ENCODE measurements at places on chromosomes 5 and 9.

- DNase-seq: no peak
These were observed 19.5 kb downstream of the DCAF10 start for GRCh38 chr9:37820142-37820541.

- DNase-seq: no peak
These were observed 105.2 kb downstream of the RASEF start for GRCh38 chr9:82957529-82958379.

- DNase-seq: no peak
These were observed 107.8 kb upstream of the SLIT3 start for GRCh38 chr5:169408731-169409130.

DNA sequence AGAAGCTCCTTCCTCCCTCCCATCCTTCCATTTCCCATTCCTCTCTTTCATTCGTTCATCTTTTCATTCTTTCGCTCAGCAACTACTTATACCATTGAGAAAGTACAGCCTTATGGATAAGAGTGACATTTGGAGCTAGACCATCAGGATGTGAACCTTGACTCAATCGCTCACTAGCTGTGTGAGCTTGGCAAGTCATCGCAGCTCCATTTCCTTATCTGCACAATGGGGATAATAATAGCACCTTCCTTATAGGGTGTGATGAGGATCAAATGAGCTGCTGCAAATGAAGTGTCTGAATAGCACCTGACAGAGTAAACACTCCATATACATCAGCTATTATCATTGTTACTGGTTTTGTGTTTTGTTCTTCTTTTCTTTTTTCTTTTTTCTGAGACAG lies 28.1 kb upstream of the SYNPO start:
- DNase-seq: no peak

DNA sequence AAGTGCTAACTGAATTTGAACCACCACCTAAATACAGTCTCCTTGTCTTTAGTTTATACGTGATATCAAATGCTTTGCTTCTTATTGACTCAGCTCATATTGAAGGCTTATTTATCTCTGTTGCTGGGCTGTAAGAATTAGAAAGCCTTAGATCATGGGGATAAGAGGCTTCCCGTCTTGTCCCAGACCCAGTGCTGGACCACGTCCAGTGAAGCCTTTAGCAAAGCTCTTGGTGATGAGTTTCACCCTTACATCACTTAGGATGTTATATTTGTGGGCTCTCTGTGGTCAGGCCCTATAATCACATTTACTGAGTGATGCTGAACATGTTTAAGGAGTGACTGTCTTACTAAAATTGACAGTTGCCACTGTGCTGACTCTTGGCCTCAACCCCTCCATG lies 11.2 kb downstream of the FAM240B start:
- DNase-seq: peak; percentile 58

GRCh38 chr5:111367115-111367514 lies 142.9 kb downstream of the CAMK4 start:
- no peak for DNase-seq

DNA sequence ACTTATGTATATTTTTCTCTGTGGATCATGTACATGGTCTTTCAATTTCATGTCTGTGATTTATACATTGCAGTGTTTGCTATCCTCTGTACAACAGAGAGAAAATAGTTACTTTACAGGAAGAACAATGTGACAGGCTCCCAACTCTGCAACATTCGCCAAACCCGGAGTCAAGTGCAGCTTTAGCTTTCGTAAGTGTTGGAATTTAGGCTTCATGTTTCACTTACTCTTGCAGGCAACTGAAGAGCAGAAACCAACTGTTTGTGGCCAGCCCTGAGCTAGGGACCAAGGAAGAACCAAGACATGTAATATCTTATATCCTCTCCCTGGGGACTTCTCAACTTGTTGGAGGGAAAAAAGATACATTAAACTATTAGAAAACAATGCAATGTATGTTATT lies 147.9 kb downstream of the C5orf15 start:
- DNase-seq: no peak

GRCh38 chr9:107375651-107376369 lies 92.7 kb downstream of the RAD23B start:
- no peak for DNase-seq

- DNase-seq: no peak
These were observed 22.7 kb upstream of the UBLCP1 start for GRCh38 chr5:159240301-159240870.

DNA sequence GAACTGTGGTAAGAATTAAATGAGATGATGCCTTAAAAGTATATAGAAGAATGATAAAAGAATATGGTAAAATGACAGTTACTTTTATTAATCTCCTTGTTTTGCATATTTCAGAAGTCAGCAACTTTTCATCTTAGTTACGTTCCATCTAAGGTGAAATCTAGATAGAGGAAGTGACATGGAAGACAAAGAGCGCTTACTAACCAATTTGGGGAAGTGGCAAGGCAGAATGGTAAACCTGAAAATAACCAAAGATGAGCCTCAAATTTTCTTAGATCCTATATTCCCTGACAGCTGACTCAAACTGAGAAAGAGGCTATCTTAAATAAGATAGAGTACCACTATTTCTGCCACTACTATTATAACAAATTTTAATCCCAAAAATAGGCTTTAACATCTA lies 52.5 kb downstream of the FGF10 start:
- no peak for DNase-seq

DNA sequence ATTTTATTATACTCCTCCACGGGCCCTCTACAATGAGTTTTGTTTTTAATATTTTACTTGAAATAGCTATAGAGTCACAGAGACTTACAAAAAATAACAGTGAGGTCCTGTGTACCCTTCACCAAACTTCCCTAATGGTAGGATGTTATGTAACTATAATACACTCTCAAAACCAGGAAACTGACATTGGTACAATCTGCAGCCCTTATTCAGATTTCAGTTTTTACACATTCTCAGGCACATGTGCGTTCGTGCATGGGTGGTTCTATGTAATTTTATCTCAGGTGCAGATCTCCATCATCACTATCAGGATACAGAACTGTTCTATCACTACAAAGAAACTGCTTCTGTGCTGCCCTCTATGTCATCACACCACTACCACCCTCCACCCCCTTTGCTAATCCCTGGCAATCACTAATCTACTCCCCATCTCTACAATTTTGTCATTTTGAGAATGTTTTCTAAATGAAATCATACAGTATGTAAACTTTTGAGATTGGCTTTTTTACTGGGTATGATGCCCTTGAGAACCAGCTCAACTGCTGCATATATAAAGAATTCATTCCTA lies 16.4 kb downstream of the RAB14 start:
- no peak for DNase-seq

GRCh38 chr5:11594021-11594420 lies 310.2 kb downstream of the CTNND2 start:
- DNase-seq: no peak

DNA sequence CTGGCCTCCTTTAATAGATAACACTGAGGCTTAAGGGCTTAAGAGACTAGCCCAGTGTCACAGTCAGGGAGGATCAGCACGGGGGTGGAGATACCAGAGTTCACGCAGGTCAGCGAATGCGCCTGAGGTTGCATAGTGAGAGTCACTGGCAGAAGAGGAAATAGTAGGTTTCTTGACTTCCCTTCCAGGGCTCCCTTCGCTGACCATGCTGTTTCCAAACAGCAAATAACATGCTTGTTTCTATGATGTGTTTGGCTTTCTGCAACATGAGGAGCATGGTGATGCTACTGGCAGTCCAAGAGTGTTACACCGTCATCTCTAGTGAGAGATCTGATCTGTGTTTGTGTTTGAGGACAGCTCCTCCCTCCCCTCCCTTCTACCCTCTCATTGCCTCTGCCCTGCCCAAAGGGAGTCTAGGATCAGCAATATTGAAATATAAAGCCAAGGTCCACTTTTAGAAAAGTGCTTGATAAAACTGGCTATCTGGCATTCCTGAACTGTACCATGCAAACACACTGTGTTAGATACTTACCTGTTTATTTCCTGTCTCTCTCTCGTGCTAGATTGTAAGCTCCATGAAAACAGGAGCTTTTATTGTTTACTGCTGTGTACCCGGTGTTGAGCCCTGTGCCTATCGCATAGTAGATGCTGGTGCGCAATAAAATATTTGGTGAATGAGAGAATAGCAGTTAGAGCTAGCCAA lies 12.3 kb downstream of the TLE4 start:
- no peak for DNase-seq

DNA sequence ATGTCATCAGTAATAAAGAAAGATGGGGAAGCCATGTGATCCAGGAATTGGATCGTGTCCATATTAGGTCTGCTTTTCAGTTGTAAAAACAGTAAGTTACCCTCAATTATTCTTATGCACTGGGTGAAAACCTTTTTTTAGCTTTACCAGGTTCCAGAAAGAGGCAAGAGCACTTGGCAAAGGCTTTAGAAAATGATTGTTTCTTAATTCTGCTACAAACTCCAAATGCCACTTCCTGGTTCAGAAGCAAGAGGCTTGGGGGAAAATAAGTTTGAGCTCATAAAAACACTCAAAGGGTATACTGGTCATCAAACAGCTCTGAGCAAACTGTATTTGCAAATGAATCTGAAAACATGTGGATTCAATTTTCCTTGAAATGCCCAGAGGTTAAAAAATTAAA lies 615.6 kb downstream of the EBF1 start:
- no peak for DNase-seq

DNA sequence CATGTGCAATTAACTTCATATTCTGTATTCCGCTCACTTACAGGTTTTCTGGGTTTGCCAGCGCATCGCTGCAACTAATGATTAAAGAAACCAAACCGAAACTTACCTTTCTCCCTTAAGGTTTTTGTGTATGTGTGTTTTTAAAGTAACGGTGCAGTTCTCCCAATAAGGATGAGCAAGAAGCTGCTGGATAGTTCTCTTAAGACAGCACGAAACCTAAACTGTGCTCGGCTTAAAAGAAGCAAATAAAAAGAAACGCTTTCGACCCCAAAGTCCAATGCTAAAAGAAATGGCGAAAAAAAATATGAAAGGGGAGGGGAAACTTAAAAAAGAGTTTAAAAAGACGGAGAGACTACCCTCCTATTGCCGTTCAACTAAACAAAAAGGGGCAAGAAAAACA lies 340 bp downstream of the ELAVL2 start:
- no peak for DNase-seq

GRCh38 chr9:14231196-14231990 lies 82.5 kb downstream of the NFIB start:
- no peak for DNase-seq

- DNase-seq: no peak
These were observed 20.3 kb downstream of the OSTF1 start for GRCh38 chr9:75108571-75108970.

- DNase-seq: no peak
These were observed 599.9 kb downstream of the ISL1 start for GRCh38 chr5:51983161-51983560.

DNA sequence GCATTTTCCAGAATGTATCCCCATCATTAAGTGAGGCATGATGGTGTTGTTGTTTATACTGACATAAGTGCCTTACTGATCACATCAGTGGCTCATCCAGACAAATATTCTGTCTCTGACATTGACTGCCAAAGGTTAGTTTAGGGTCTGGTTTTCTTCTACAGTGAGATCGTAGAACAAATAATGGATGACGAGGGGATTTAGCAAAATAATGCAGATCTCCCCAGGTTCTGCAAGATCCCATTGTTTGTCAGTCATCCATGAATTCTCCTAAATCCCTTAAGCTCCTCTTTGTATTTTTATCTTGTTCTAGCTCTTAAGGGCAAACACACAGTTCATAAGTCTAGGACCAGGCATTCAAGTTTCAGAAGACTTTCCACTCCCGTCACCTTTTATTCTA lies 93.1 kb upstream of the DHFR start:
- no peak for DNase-seq

GRCh38 chr9:88034964-88035363 lies 60.6 kb upstream of the CDK20 start:
- no peak for DNase-seq

- DNase-seq: peak; percentile 24
These were observed 38.6 kb upstream of the CEMIP2 start for GRCh38 chr9:71806901-71807307.

DNA sequence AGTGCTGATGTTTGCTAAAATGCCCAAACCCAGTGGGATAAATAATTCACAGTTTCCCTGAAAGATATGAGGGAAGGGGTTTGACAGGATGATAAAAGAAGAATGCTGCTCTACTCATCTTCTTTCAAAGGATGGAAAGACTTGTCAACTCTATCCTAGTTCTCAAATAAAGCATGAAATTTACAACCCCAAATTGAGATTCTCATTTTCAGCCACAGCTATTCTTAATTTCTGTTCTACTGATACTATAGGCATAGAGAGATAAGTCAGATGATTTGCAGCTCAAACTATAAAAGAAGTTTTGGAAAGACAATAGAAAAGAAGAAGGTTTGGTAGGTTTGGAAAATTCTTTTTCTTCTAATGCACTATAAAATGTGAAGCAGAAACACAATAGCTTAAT lies 542.6 kb downstream of the CSNK1G3 start:
- no peak for DNase-seq

DNA sequence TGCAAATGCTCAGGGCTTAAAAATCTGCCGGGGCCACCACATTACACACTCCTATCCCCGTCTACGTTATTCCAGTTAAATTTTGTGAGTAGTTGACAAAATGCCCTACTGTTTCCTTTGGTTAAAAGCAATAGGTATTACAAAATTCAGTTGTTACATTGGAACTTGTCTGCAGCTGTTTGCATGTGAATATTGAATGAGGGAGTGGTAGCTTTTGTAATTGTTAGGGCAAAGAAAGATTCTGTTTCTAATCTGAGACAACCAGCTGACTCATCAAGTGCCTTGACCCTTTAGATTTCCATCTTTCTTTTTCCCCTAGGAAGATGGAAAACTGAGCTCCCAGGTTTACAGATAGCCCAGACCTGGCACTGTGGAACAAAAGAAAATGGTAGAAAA lies 30.2 kb downstream of the MAML1 start:
- DNase-seq: peak; percentile 36
